ENCODE measurements at places on chromosomes 4 and X.

DNA sequence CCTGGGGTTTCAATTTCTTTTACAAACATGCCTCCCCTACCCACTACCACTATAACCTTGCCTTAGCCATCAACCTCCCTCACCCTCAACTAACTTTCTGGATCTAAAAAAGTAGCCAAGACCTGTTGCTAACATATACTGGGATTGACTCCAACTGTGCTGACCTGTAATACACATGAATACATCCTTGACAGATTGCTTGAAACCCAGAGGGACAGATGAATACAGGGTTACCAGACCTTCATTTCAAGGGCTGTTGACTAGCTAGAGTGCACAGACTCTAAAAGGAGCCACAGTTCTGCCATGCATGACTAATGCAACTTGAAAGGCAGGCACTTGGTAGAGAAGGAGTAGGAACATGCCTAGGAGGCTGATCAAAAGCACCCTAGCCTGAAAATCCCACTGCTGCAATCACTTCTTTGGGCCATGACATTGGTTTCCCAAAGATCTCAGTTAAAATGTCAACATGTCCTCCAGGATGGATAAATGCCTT, 121.0 kb downstream of the PCDH19 start:
- DNase-seq: no peak

GRCh38 chr4:54840430-54840829, 182.7 kb downstream of the KIT start:
- no peak for DNase-seq

- no peak for DNase-seq
Measured at GRCh38 chr4:176333076-176333475, 13.3 kb downstream of the SPCS3 start.

GRCh38 chr4:84573385-84574068, 9.4 kb upstream of the CDS1 start:
- DNase-seq: no peak

GRCh38 chr4:159035570-159035969, 67.3 kb upstream of the RAPGEF2 start:
- no peak for DNase-seq

- no peak for DNase-seq
Measured at GRCh38 chr4:185730849-185731608, 81.0 kb downstream of the SORBS2 start.

GRCh38 chr4:150090836-150091235, 12.6 kb downstream of the DCLK2 start:
- DNase-seq: no peak

GRCh38 chrX:340121-340520, 21.5 kb upstream of the GTPBP6 start:
- DNase-seq: no peak

DNA sequence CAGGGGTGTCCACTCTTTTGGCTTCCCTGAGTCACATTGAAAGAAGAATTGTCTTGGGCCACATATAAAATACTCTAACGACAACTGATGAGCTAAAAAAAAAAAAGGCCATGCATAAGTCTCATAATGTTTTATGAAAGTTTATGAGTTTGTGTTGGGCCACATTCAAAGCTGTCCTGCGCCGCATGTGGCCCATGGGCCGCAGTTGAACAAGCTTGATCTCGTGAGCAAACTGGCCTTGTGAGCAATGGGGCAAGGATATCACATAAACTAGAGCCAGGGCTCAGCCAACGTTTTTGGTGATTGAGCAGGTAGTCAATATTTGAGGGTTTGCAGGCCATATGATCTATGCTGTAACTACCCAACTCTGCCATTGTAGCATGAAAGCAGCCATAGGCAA, 44.6 kb upstream of the PHKA2 start:
- no peak for DNase-seq

- no peak for DNase-seq
Measured at GRCh38 chr4:173073939-173074500, 94.6 kb upstream of the GALNT7 start.

GRCh38 chr4:163556177-163556576, 61.7 kb downstream of the TMA16 start:
- DNase-seq: no peak

- DNase-seq: no peak
Measured at GRCh38 chr4:53161051-53161786, 204.6 kb downstream of the SCFD2 start.

All from activated CD8-positive, alpha-beta memory T cell treated with anti-CD3 and anti-CD28 coated beads for 48 hours (primary cell).